DMS79 (cell line): ENCODE measurements at places on chromosomes 3 and 15.

- no peak for DNase-seq
These were observed 85.9 kb upstream of the FNDC3B start for GRCh38 chr3:171953301-171954022.

- DNase-seq, result no peak
These were observed 3.9 kb upstream of the RNU6-1 start for GRCh38 chr15:67843571-67844387.

GRCh38 chr15:96160269-96160668 lies 170.2 kb upstream of the NR2F2 start:
- no peak for DNase-seq

DNA sequence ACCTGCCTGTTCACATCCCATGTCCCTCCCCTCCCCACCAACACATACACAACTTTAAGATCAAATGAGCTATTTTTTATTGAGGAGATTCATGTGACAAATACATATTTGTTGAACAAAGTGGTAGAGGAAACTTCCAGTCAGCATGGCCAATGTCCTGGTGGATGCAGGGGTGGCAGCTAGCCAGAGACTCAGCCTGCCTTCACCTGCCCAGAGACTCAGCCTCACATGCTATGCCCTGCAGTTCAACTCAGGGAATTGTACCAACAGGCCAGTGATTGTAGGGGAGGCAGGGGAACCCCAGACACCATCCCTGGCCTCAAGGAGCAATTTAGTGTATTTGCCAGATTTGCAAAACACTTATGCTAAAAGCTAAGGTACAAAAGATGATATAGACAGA lies 136.6 kb downstream of the OPA1 start:
- DNase-seq, result no peak

DNA sequence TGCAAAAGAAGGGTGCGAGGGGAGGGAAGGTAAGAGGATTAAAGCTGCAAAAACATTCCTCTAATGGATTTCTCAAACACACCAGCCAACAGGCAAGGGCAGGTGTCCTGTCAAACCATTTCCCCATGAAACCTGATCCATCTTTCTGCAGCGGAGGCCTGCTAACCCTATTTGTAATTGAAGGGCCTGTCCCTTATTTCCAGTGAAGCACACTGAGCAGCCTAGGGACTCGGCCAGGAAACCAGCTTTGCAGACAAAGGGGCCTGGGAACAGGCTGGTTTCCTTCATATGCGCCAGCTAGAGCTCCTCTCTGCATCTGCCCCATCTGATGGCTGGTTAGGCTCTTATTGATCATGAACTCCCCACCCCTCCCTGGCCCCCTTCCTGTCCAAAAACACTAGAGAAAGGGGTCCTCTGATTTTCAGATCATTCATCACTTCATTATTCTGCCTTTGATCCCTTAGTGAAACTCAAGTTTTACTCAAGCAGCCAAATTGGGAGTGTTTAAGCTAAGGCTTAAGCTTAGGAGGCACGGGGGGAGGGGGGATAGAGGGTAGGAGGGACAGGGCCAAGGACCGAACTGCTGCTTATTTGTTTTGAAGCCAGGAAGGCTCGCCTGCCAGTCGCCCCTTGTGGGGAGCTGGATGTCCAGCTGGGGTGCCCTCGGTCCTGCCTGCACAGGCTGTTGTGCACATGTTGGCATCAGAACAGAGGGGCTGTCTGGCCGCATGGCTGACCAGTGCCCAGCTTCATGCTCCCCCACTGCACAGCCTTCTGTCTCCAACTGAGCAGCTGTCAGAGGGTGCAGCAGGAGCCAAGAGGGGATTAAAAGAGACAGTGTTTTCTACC lies 53.1 kb downstream of the BOC start:
- peak; percentile 66 for DNase-seq

GRCh38 chr3:98945666-98946065 lies 44.2 kb upstream of the DCBLD2 start:
- no peak for DNase-seq

GRCh38 chr3:15331606-15332404 lies 581 bp downstream of the SH3BP5 start:
- DNase-seq, result no peak

DNA sequence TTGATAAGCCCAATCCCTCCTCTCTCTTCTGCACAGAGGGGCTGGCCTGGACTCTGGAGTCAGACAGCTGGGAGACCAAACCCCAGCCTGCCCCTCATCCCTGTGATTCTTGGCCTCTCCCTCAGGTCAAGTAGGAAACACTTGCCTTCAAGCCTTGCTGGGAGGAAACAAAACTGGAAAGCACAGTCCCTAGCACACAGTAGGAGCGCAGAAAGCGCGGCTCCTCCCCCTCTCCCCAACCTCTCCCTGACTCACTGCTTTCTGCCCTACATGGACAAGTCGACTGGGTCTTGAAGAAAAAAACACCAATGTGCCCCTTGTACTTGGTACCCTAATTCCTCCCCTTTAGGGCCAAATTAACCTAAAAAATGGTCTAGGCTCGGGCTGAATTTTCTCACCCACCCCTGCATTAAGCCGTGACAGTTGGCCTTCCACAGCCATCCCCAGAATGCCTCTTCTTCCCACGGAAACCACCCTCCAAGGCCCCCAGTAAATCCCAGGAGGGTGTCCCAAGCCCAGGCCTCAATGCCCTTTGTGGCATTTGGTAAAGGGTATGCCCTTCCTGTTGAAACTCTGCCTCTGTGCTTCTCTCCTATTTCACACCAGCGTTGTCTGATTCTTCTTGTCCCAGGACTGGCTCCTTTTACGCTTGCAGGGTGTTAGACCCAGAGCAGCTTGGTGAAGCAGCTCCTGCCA lies 11.3 kb upstream of the RAF1 start:
- no peak for DNase-seq

GRCh38 chr3:48425281-48425812 lies 4.5 kb downstream of the PLXNB1 start:
- DNase-seq, result no peak

- DNase-seq, result peak; percentile 64
These were observed 205.2 kb downstream of the RBMS3 start for GRCh38 chr3:29486096-29486495.

- no peak for DNase-seq
These were observed 4.4 kb upstream of the MBNL1 start for GRCh38 chr3:152264378-152264777.

DNA sequence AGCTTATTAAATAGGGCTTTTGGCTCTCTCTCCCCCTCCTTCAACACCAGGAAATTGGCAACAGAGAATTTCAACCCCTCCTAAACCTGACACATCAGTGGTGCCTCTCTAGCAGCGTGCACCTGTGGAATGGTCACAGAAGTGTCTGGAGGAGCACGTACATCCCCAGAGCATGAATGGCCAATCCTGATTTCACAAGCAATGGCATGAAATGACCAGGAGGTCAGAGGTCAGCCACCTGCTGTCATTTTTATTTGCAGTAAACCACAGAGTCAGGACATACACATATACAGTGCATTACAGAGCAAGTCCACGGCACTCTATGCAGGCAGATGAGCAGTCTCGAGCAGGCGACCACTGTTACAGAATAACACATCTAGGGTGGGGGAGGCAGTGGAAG lies 25.1 kb upstream of the ETV5 start:
- DNase-seq, result no peak

- DNase-seq, result no peak
These were observed 44.8 kb downstream of the SERPINI1 start for GRCh38 chr3:167780214-167780883.

DNA sequence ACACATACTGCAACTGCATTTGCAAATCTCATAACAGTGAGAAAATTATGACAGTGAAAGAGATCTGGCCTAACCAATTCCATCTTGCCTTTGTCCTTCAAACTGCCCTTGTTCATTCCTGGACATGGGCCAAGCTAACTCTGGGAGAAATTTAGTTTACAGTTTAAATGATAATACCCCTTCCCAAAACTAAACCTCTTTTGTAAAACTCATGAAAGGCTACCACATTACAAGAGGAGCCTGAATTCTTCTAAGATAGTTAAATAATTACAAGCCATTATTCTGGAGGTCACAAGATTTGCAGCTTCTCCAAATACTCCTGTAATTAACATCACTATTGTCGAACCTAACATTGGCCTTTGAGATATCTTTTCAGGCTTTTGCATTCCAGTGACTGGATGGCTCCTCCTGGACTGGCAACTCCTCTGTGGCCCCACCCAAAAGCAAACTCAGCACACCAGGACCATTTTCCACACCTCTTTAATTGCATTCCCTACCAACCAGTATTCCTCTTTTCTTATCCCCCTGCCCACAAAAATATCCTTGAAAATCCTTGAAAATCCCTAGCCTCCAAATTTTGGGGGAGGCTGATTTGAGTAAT lies 8.8 kb upstream of the FAM240A start:
- DNase-seq, result no peak

GRCh38 chr15:75673426-75674235 lies 25.9 kb downstream of the SNX33 start:
- no peak for DNase-seq

DNA sequence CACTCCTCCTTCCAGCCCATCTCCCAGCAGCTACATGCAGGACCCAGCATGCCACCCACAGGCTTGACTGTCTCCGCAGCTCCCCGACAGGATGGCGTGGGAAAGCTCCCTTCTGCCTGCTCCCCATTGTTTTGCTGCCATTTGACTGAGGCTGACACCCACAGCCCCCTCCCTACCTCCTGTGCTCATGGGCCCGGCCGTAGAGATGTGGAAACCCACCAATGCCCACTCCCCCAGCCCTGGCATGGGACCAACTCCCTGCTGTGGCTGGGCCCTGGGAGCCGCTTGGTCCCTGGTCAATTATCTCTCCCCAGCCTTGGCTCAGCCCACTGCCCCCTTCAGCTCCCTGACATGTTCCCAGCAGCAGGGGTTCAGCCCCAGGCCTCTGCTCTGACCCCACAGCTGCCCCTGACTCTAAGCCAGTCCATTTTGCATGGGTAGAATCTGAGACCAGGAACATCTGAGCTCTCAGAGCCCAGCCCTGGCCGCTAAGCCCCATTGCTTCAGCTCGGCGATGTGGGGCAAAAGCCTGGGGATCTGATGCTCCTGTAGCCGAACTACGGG lies 8.2 kb downstream of the C3orf22 start:
- DNase-seq, result no peak

DNA sequence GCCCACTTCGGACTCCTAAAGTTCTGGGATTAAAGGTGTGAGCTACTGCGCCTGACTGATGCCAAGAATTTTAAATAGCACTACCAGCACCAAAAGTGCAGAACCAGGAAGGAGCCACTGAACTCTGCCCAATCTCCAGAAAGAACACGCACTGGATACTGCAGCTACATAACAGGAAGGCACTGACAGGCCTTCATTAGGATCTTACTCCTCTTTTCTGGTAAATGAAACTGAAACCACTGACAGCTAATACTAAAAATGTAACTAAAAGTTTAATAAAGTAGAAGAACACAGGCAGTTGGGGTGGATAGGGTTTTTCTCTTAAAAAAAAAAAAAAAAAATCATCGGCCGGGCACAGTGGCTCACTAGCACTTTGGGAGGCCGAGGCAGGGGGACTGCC lies 74.1 kb upstream of the CHRM5 start:
- no peak for DNase-seq

DNA sequence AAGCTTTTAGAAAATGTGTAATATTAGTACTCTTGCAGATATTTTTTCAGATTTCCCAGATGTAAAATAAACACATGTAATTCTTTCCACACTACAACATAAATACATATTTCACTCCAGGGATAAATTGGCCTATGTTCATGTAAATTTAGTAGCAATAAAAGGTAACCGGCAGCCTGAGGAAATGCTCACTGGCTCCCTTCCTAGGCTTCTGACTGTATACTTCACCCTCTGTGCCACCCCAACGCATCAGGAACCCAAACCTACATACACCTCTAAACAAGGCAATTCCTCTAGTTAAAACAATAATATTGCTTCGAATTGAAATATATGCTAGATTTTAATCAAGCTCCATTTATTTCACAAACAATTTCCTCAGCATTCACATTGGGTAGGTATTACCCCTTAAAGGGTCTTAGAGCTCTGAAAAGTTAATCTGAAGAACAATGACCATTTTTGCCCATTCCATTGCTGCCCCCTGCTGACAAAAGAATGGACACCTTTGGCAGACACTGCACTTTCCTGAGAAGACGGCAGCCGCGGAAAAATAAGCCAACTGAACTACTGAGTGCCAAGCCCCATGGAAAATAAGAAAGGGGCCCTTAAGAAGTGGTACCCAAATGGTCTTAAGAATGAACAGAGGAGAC lies 212.5 kb downstream of the OSBPL10 start:
- DNase-seq, result no peak

GRCh38 chr3:151052756-151053155 lies 32.7 kb upstream of the MED12L start:
- no peak for DNase-seq
